Activated T-helper 2 cell treated with anti-CD3 and anti-CD28 coated beads, Interferon-gamma antibody, Interleukin-2, Interleukin-4, amounts not matched to agents 10 μg/mL and 5 μg/mL and 100 μg/mL, durations not matched to agents 14 hours and 24 hours and 36 hours (primary cell): ENCODE measurements at places on chromosomes 3 and 15. TPM values are rescaled to one million over a fixed set of nuclear protein-coding genes. Genes with fewer than 3 reads are reported as not detected.

Gene LIPH
- not detected in 2 replicates for total RNA-seq

Gene GOLGA6A
- total RNA-seq: not detected in 2 replicates

Gene HYAL1
- 0.23 and 0.59 TPM in 2 replicates for total RNA-seq

Gene CACNA2D2
- 0.46 and 0.59 TPM in 2 replicates for total RNA-seq

Gene ZBBX
- total RNA-seq: not detected in 2 replicates

DNA sequence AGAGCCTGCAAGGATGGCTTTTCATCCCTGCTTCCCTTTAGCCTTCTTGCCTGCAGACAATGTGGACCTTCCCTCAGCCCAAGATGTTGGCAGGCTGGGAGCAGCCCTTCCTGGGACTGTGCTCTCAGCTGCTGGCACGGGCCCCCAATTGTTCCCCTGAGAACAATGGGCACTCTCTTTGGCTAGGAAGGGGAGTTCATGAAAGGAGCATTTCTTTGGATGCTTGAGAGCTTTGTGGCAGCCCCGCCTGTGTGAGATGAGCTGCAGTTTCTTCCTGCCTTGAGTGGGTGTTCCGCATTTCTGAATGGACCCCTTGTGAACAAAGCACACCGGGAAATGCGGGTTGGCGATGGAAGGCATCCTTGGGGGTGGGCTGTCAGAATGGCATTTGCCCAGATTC lies 35.0 kb upstream of the BSN start:
- DNase-seq: no peak

GRCh38 chr15:48693484-48693883 lies 48.0 kb upstream of the FBN1 start:
- DNase-seq: no peak

DNA sequence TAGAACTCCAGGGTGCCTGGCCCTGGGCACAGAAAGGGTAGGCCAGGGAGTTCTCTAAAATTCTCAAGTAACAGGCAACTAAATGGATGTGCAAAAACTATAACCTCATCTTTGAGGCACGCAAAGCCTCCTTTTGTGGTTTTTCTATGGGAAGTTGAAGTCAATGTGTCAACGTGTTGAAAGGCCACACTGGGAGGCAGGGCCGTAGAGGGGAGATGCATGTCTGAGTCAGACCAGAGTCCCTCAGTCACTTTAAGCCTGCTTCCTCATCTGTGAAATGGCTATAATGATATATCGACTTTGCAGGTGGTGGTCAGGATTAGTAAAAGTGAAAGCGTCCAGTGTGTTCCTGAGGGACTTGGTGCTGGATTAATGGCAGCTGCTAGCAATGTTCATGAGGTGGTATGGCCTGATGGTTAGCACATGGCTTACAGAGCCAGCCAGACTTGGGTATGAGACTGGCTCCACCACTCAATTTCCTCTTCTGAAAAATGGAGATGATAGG lies 17.0 kb downstream of the TGM5 start:
- DNase-seq: no peak

DNA sequence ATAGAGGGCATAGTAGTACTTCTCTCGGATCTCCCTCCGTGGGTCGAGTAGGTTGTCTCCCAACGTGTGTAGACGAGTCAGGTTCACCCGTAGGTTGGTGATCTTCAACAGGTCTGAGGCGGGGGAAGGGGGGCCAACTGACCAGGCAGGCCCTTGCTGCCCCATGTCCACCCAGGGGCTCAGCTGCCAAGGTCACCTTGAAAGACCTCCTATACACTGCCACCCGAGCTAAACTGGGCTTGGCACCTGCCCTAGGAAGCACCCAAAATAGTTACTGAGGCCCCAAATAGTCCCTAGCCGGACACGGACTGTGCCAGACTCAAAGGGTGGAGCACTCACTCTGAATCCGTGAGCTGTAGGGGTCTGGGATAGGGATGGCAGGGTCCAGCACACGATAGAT lies 1.8 kb downstream of the LAMB2 start:
- no peak for DNase-seq

DNA sequence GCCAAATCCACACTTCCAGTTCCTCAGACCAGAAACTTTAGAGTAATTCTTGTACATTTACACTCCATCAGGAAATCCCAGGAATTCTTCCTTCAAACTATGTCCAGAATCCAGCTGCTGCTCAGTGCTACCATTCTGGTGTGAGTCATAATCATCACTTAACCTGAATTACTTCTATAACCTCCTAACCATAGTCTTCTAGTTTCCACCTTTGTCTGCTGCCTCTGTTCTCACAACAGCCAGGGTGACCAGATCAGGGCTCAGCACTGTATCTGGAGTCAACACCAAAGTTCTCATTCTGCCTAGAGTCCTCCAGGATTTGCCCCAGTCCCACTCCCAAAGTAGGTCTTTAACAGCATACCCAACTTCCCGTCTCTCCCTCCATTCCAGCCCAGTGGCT lies 3.4 kb downstream of the CLDND1 start:
- no peak for DNase-seq

GRCh38 chr3:72021531-72021930 lies 236.6 kb upstream of the PROK2 start:
- DNase-seq: no peak

- DNase-seq: no peak
These were observed 151.4 kb downstream of the SCAPER start for GRCh38 chr15:76753771-76754170.

DNA sequence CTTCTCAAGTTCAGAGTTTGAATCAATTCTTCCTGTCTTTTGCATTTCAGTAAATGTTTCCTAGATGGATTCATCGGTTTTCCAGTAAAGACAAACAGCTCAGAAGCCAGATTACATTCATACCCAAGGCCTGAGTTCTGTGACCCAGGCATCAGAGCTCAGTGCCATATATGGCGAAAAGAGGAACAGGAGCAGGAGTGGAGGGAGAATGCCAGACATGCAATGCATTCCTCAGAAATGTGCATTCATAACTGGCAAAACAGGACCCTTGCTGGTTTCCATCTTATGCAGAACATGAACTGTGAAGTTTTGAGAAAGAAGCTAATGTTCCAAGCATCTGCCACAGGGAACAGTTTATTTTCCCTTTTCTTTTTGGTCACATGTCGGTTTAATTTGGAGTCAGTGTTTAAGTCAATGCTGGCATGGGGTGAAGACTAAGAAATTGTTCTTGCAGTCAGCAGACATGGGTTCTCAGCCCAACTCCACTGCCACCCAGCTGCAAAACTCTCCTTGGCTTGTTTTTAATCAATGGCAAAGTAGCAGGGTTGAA lies 116.5 kb downstream of the LPP start:
- no peak for DNase-seq
